ENCODE measurements at places on chromosomes 7 and 10.

- no peak for DNase-seq
Observed at GRCh38 chr10:49349390-49349789, 46.5 kb downstream of the DRGX start.

DNA sequence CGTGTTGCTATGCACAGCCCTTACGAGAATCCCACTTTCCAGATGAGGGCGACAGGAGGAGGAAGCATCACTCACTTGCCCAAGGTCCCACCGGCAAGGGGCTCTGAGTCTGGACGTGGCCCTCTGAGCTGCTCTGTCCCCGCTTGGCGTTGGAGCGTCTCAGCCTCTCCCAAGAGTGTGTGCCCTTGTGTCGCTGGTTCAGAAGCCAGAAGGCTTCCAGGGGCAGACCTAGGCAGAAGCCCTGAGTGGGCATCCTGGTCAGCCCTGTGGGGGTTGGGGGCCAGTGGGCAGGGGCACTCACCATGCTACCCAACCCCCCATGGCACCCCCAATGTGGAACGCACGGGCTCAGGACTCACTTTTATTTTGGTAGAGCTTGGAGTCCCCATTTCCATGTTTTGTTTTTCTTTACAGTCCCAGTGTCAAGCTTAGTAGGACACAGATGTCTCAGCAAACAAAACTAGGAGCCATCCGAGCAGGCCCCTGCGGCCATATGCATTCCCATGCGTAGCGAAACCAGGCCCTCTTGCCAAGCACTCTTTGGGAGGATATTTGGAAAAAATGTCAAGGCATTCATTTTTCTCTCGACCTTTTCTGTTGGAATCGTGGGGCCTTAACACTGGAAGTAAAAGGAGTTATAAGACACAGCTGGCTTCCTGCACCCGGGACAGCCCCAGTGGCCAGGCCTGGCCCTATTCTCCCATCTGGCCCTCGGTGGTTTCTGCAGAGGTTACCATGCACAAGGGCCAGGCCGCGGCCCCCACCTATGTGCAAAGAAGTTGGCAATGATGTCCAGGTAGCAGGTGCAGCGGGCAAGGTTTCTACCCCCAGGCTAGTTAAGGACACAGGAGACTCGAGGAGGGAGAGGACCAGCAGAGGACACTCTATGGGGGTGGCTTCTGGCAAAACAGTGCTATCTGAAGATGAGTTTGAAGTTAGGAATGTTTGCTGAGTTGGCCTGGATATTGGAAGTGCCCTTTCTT, 97.0 kb downstream of the LHPP start:
- no peak for DNase-seq

- no peak for DNase-seq
Observed at GRCh38 chr10:85651497-85651882, 715.1 kb downstream of the GRID1 start.

DNA sequence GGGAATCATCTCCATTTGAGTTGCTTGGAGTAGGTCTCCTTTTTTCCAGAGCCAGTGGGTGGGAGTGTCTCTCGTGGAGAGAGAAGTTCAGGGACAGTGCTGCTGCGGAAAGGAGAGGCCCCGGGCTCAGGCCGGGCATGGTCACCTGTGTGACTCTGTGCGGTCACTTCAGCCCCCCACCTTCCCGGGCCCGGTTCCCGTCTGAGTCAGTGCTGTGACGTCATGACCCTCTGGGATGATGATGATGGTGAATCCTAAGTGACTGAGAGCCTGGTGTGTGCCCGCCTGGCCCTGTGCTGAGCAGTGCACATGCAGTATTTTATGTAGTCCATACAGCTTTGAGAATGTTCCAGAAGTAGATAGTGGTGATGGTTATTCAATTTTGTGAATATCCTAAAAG, 32.6 kb upstream of the AP5Z1 start:
- DNase-seq: no peak

DNA sequence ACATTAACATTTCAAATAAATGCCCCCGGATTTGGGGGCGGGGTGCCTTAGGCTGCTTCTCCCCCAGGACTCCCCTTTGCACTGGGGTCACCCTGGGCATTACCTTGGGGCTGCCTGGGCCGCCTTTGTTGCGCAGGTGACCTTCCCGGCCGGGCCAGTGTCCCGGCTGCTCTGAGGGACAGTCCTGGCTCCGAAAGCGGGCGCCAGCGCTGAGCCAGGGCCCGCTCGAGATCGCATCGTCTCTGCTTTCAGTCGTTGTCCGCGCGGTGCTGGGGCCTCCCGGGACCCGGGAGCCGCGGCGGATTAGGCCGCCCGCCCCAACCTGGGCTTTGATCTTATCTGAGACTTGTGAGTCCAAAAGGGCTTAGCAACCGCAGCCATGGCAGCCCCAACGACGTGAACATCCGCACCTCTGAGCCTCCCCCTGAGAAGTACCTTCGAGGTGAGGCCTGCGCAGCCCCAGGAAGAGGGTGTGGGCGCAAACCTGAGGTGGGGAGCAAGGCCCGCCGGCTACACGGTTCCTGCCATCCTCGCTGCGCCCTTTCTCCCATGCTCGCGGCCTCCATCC, 14.8 kb upstream of the WAPL start:
- DNase-seq: peak; percentile 58

DNA sequence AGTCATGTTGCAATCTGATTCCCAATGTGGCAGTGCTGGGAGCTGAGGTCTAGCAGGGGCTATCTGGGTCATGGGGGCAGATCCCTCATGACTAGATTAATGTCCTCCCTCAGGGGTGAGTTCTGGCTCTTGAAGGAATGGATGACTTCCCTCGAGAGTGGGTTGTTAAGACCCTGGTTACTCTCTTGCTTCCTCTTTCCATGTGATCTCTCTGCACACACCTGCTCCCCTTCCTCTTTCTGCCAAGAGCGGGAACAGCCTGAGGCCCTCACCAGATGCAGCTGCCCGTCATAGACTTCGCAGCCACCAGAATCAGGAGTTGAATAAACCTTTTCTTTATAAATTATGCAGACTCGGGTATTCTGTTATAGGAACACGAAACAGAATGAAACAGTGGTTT, 37.8 kb downstream of the SFMBT2 start:
- DNase-seq: no peak

- DNase-seq: no peak
Observed at GRCh38 chr7:79282070-79282694, 171.3 kb downstream of the MAGI2 start.

DNA sequence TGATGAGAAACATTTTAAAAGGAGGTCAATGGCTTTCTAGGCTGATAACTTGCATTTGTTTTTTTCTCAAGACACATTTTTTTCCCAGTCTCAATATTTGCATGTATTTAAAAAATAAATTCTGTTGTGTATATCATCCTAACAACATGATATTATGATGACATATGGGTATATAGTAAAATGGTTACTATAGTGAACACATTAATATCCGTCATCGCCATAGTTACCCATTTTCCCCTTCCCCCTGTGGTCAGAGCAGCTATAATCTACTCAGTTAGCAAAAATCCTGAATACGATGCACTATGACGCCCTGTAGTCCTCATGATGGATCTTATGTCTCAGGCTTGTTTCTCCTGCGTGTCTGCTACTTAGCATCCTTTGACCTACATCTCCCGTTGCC, 60.9 kb upstream of the ZPBP start:
- DNase-seq: no peak

DNA sequence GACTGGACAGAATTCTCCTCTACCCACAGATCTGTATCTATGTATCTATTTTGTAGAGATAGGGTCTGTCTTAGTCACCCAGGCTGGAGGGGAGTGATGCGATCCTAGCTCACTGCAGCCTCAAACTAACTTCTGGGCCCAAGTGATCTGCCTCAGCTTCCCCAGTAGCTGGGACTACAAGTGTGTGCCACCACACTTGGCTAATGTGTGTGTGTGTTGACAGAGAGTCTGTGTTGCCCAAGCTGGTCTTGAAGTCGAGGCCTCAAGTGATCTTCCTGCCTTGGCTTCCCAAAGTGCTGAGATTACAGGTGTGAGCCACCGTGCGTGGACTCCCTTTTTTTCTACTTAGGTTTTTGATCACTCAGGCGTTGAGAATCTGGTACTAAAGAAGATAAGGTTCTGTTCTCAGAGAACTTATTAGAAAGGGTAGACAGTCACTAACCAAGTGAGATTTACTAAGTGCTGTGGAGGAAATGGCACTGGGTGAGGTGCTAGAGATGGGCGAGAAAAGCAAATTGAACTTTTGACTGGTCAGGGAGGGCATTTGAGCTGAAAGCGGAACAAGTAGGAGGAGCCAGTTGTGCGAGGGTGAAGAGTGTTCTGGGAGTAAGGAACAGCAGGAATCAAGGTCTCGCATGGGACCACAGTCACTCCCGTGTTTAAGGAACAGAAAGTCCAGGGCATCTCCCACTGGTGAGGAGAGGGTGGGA, 18.0 kb downstream of the NDUFB2 start:
- DNase-seq: no peak

DNA sequence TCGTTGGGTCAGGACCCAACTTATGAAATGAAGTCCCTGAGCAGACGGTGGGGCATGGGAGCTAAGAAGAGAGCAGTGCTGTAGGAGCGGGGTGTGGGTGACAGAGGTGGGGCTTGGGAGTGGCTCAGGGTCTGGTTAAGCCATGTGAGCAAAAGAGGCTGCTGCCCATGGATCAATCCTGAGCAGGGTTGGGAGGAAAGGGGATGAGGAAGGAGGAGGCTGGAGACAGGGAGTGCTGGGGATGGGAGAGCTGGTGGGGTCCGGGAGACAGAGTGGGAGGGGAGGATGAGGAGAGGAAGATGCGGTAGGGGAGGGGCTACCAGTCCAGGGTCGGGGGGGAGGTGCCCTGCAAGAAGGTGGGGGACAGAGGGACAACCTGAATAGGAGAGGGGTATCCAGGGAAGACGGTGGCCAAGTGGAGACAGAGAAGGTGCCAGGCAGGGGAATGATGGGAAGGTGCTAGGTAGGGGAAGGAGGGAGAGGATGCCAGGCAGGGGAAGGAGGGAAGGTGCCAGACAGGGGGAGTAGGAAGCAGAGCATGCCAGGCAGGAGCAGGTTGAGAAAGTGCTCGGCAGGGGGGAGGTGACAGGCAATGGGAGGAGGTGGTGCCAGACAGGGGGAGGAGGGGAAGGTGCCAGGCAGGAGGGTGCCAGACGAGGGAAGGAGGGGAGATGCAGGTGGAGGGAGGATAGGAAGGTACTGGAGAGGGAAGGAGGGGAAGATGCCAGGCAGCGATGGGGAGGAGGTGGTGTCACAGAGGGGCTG, 27.5 kb upstream of the SMARCD3 start:
- no peak for DNase-seq

DNA sequence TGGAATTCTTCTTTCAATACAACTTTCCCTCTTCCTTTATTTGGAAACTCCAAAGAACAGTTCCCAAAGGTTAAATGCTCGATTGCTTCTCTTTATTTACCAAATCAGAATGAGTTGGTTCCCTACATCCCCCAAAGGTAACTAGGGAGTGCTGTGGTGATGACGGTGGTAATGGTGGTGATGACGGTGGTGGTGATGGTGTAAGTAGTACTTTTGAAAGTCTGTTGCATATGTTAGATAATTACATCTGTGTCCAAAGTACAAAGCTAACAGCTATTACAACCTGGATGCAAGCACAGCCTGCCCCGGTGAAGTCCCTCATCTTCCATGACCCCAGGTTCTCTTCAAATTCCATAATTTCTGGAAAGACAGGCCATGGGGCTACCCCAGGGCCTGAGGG, 115.1 kb downstream of the TNS3 start:
- DNase-seq: no peak

DNA sequence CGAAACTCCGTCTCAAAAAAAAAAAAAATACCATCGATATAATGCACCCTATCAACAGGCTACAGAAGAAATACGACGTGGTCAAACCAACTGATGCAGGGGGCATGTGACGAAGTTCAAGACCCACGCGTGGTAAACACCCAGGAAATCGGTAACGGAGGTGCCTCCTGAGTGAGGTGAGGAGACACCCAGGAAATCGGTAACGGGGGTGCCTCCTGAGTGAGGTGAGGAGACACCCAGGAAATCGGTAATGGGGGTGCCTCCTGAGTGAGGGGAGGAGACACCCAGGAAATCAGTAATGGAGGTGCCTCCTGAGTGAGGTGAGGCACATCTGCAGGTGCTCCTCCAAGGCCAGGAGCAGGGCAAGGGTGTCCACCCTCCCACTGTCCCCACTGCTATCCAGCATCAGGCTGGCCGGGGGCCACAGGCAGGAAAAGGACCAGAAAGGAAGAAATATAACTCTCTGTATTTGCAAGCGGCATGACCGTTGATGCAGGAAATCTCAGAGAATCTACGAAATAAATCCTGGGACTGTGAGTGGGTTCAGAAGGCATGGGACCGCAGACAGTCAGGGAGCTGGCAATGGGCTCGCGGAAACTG, 10.7 kb upstream of the GPR146 start:
- DNase-seq: no peak

- DNase-seq: no peak
Observed at GRCh38 chr10:100470367-100470766, 7.6 kb downstream of the WNT8B start.

GRCh38 chr10:35644050-35644950, 2.2 kb upstream of the FZD8 start:
- peak; percentile 9 for DNase-seq

- DNase-seq: no peak
Observed at GRCh38 chr7:121945480-121946236, 72.7 kb downstream of the PTPRZ1 start.

- no peak for DNase-seq
Observed at GRCh38 chr10:69901628-69902505, 100.2 kb downstream of the COL13A1 start.

- peak; percentile 51 for DNase-seq
Observed at GRCh38 chr10:32318476-32318896, 28.5 kb downstream of the EPC1 start.

Measured in B cell (primary cell).